NCI-H1105 treated with DMSO at 0.1 percent for 48 hours (cell line): ENCODE measurements at places on chromosomes 3 and 15.
A peak's percentile ranks its signal among the peaks of the same experiment; 100 is the strongest.

DNA sequence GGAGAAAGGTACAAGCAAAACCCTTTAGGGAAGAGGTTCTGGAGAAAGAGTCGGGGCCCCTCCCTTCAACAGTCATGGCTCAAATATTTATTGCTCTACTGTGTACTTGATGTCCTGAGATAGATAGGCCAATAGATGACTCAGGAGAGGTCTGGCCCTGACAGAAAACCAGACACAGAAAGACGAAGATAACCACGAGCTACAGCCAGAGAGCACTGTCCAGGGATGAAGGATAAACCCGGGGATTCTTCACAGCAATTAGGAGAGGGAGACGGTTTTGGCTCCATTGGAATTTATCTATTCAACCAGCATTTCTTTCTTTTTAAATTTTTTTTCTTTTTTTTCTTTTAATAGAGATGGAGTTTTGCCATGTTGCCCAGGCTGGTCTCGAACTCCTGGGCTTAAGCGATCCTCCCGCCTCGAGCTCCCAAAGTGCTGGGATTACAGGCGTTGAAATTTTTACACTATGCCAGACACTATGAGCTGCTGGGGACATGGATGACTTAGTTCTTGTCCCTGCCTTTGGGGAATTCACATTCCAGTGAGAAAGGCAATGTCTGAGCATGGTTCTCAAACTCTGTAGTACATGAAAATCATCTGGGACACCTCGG is 4.6 kb upstream of the CIDEC start:
- no peak for DNase-seq

DNA sequence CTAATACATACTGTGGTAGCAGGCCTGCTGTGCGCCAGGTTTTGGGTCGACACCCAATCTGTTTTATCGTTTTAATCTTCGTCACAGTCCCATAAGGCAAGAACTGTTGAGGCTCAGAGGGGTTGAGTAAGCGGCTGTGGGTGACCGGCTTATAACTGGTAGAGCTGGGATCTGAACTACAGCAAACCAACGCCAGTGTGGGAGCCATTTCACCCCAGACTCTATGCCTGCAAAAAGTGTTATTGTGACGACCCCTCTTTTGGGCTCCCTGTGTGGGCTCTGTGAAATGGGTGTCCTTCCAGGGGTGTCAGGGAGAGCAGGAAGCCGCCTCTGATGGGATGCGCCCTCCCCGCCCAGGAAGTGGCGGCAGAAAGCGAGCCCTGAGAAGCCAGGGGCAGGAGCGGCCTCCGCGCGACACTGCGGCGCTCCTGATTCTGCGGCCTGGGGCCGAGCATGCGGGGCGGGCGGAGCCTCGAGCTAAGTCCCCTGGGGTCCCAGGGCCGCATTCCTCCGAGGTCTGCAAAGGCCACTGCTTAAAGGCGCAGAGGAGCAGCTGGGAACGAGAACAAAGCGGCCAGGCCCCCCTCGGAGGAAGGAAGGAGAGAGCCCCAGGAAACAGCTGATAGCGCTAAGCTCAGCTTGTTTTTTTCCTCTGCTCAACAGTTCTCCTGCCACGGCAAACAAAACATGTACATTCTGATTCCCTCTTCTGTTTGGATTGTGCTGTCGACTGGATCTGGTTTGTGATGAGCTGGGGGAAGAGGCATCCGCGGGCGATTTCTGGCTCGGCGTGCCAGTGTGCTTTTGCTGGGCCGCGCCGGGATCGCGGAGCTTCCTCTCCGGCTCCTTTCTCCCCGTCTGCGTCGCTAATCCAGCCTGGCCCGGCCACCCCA is 33.9 kb downstream of the GRK7 start:
- DNase-seq = no peak

- DNase-seq = no peak
Measured at GRCh38 chr3:54986294-54986693, 58.4 kb upstream of the LRTM1 start.

DNA sequence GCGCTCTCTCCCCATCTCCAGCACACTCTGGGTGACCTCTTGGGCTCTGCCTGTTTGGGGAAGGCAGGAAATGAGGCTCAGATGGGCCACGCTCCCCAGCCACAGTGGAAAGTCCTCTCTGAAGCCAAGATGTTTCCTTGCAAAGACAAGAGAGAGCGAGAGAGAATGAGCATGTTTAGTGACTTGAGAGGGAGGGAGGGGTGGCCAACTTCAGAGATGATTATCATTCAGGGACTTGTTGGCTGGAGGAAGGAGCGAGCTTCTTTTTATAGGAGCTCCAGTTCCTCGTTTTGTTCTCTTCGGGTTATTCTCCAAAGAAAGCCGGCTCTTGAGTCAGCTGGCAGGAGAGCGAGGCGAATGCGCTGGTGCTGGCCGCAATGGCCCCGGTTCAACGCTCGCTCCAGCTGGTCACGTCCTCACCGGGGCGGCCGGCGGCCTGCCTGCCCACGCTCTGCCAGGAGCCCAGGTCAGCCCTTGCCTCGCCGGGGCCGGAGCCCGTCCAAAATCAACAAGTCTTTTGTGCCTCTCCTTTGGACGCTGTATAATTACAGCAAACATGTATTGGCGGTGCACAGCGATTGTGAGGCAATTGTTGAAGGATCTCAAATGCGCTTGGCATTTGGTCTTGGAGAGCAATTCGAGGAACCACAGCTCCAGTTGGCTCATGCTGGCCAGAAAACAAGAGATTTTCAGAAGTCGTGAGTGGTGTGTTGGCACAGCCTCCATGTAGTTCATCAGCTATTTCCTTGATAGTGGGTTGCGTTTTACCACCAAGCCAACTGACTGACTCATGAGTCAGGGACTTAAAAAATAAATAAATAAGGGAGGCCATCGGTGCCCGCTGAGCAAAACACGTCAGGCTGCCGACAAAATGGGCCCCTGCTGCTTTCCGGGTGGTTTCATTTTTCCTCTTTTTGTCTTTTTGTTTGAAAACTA is 288.6 kb downstream of the UACA start:
- peak; percentile 85 for DNase-seq

GRCh38 chr3:9032231-9032777 is 69.0 kb upstream of the RAD18 start:
- DNase-seq = no peak

GRCh38 chr3:120451806-120452205 is 1.0 kb upstream of the FSTL1 start:
- no peak for DNase-seq

DNA sequence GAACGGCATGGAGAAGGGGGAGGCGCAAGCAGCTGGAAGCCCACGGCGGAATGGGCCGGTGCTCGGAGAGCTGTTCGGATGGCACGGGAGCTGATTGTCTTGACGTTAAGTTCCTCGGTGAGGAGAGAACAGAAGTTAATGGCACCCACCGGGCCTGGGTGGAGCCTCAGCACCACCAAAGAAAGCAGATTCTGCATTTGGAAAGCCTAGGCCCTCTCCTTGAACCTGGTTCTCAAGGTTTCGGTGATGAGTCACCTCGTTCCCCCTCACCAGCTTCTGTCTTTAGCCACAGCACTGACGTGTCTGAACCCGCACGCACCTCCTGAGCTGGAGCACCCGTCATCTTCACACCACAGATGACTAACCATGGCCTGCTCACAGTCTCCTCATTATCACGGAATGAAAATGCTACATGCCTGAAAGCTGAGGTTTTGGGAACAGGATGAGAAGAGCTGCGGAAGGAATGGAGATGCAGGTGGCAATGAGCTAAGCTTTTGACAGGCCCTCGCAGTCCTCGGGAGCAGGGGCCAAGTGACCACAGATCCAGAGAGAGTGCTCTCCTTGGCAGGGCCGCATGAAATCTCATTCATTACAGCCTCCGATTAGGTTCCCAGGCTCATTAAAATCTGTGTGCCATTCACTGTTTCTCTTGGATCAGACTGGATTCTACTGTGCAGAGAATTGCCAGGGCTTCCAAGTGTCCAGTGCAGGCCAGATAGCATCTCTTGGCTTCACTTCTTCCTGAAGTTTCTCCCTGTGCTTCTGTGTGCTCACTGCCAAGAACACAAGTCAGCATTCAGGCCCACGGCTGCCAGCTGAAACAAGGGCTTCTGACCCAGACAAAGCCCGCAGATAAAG is 96.3 kb upstream of the DLG1 start:
- DNase-seq = no peak

DNA sequence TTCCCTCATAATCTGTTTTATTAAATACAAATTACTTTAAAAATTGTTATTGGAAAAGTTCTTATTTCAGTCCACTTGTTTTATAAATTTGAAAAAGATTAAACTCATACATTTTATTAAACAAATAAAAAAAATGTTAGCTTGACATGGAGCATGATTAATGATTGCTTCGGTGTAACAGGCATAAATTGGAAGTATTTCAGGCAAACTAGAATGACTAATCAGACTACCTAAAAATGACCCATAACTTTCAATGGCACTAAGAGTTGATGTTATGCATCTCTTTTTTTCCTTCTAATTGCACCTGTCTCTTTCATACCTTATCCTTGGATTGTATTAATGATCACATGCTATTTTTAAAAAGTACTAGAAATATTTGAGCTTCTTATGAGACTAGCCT is 343.3 kb downstream of the ZNF385D start:
- no peak for DNase-seq

- DNase-seq = no peak
Measured at GRCh38 chr3:67517781-67518180, 136.6 kb downstream of the SUCLG2 start.

DNA sequence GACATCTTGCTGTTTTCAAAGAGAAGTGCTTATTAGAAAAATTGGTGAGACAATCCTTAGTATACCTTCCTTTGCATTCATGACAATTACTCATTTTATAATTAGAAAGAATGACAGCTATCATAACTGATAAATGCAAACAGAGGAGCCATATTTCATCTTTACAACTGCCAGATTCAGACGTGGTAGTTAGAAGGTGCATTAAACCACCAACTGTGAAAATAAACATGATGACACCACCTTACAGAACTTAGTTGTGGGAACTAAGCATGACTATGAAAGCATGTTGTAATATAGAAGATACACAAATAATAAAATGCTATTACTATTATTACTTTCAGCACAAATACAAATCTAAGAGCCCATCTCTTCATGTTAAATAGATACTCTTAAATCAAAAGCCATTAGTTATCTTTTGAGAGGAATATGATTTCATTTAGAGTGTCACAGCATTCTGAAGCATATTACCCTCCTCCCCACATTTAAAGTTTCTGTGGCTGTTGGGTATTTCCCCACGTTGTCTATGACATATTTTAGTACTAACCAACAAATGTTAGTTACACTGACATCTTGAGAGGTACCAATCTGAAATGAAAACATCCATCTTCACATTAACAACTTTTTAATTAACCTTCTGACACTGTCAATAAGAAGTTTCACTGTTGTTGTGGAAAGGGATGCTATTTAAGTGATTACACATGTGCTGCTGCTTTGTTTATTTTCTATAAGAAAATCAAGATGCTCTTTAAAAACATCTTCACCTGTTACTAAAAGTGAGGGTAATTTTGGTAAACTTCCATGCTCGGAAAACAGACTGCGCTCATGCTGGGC is 163.8 kb downstream of the LSAMP start:
- no peak for DNase-seq

DNA sequence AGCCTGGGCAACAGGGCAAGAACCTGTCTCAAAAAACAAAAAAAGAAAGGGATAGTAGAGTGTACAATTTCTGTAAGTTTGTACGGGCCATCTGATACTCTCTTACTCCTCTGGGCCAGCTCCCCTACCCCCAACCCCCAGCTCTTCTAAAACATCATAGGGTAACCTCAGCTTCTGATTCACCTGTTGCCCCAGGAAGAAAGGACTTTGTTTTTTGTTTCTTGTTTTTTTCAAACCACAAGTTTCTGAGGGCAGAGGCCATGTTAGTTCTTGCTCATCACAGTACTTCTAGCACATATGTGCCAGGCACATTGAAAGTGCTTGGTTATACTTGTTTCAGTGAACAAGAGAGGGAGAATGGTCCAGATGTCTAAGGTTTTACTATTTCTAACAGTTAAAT is 20.2 kb downstream of the ATOSA start:
- no peak for DNase-seq
